ENCODE measurements at places on chromosomes 7 and 10.

DNA sequence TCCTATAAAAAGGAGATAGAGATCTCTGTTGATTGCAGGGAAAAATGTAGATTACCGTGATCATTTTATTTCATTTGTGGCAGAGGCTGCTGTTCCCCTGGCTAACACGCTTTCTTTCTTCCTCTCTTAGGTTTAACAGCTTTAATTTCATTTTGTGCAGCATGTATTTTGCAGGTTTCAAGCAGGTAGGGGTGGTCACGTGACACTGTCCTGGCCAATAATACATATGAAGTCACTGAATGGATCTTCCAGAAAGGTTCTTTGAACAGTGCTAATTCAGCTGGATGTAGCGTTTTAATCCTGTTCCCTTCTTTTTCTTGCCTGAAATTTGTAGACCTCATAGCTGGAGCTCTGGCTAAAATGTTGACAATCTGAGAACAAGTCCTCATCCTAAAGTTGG, 3.6 kb upstream of the EPHB6 start:
- no peak for DNase-seq

DNA sequence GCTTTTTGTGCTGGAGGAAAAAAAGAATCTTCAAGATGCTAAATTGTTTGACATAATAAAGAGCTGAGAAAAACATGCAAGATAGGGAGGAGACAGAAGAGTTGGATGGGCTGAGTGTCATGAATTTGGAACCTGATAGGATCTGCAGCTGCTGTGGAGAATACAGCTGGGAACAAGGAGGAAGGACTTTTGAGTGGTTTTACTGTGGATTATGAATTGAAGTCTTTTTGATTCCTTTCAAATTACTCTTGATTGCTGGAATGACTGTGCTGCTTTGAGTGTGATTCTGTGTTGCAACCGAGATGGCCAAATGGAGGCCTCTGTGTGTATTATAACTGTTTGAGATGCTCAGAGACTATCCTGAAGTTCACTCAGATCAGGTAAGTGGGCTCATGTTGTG, 4.0 kb downstream of the EFCAB10 start:
- no peak for DNase-seq

- no peak for DNase-seq
These were observed 40.1 kb downstream of the LAMB1 start for GRCh38 chr7:107962817-107963216.

DNA sequence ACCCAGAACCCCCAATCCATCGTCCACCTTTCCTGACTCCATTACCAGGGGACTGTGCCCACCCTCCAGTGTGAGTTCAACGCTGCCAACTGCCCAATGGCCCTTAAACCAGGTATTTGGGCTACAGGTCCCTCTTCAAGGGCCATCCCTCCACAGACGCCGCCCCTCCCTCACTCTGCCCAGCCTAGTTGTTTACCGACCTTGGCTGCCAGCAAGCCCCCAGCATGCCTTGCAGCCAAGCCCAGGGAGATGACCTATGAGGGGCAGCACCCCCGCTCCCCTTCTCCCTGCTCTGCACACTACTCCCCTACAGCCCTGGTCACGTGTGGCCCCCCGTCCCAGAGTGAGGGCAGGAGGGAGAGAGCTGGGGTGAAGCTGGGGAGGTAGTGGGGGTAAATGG, 147.3 kb downstream of the GRID1 start:
- no peak for DNase-seq

- DNase-seq = no peak
These were observed 75.9 kb downstream of the SHOC2 start for GRCh38 chr10:110995301-110995700.

GRCh38 chr10:79979976-79980687, 31.2 kb upstream of the SFTPD start:
- DNase-seq = no peak

DNA sequence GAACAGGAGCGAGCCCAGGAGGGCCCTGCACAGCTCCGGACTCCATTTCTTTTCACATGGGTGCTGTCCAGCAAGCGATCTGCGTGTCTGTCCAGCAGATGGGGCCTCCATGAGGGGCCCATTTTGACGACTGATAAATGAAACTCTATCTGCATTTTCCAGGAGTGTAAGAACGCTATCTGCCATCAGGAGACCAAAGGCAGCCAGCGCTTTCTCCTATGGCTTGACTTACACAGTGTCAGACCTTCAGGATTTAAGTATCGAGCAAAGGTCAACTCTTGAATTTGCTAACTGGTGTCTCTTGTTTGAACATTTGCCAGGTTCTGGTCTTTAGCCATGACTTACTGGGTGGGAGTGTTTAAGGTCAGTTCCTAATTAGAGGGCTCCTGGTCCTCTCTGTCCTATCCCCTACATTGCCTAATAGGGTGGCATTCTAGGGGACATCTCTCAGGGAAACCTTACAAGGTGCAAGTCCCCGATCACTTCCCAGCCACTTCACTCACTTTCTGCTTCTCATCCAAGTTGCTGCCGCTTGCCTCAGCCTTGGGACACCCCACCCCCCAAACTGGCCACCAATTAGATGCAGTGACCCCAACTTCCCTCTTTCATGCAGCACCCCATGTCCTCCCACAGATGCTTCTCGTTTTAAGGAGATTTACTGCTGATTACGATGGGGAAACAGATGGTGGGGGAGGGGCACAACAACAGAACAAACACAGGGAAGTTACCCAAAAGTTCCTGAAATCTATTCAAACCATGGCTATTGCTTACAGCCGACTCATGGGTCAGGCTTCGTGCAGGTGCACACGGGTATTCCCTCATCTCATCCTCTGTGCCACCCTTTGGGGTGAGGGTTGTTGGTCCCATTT, 20.0 kb downstream of the VSIR start:
- no peak for DNase-seq

- DNase-seq = no peak
These were observed 124.6 kb upstream of the LANCL2 start for GRCh38 chr7:55240418-55241142.

GRCh38 chr7:105316578-105317344, 72.0 kb downstream of the SRPK2 start:
- no peak for DNase-seq

GRCh38 chr7:130151591-130152492, 53.4 kb downstream of the TMEM209 start:
- no peak for DNase-seq

- no peak for DNase-seq
These were observed 28.1 kb upstream of the GPR22 start for GRCh38 chr7:107441581-107442422.

GRCh38 chr10:69345402-69345801, 67.1 kb downstream of the HK1 start:
- DNase-seq = no peak

GRCh38 chr10:96672481-96673175, 47.7 kb downstream of the PIK3AP1 start:
- no peak for DNase-seq

GRCh38 chr10:90988802-90989201, 67.9 kb upstream of the ANKRD1 start:
- DNase-seq = no peak

GRCh38 chr10:69883310-69884023, 81.8 kb downstream of the COL13A1 start:
- no peak for DNase-seq

DNA sequence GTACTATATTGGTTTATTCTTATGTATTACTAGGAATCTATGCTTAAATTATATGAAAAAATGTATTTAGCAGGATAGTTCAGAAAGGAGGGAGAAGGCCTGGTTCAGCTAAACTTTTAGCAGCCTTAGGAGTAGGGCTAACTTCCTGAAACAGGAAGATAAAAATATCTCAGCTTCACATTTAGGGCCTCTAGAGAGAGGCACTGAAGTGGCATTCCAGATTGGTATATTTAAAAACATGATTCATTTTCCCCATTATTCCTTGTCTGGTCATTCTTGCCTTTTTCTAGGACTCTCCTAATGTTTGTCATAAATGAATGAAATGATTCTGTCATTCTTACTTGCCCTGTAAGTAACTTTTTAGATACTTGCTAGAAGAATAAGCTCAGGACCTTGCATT, 63.0 kb upstream of the CYP26C1 start:
- no peak for DNase-seq

- no peak for DNase-seq
These were observed 2.6 kb downstream of the ZNF775 start for GRCh38 chr7:150381785-150382122.

DNA sequence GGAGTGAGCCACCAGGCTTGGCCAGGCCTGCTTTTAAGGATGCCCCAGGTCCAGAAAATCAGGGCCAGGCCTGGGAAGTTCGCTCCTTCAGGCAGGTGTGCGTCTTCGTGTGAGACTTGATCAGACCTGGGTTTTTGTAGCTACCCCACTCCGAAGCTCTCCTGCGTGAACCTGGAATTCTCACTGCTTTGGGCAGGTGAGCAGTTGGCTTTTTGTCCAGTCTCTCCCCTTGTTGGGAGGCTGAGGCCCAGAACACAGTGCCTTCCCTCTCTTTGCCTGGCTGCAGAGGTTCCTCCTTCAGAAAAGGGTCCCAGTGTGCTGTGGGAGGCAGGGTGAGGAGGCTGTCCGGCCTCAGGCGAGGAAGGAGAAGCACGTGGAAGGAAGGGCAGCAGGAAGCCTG, 27.3 kb downstream of the ZNF783 start:
- no peak for DNase-seq

- DNase-seq = no peak
These were observed 90.5 kb upstream of the CSTF2T start for GRCh38 chr10:51789903-51790302.

- no peak for DNase-seq
These were observed 53.6 kb downstream of the KMT2C start for GRCh38 chr7:152382244-152382643.

DNA sequence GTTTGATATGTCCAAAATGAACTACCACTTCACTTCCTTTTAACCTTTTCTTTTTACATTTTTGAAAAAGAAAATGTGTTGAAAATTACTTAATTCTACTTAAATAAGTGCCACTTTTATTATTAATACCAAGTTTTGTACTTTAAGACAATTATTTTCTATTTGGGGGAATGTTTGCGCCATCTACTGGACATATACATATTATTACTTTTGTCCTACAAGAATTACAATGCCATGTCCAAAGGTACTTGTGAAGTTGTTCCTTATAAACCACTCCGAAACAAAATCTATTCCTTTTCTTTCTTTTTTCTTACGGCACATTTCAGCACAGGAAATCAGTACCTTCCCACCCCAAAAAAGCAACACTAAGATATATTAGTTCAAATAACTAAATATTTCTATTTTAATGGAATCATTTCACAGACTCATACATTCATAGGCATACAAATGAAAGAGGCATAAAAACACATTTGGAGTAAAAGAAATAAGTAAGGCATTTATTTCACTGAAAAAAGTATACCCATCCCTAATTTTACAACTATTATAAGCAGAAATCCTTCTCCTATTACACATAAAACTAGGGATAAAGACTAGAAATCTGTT, 169.9 kb downstream of the RNF133 start:
- DNase-seq = no peak

DNA sequence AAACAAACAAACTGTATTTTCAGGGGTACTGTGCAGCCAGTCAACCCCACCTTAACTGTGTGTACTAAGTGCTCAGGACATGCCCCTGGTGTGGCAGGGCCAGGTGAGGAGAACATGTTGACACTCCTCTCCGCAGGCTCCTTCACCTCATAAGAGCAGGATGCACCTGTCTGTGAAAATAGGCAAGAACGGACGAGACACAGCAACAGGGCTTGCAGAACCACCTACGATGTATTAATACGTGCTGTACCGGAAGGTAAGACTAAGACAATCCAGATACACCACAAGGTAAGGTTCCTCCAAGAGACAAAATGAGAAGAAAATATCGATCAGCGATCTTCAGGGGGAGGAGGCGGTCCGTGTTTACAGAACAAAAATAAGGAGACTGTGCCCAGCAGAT, 65.8 kb upstream of the CAMK2B start:
- no peak for DNase-seq

DNA sequence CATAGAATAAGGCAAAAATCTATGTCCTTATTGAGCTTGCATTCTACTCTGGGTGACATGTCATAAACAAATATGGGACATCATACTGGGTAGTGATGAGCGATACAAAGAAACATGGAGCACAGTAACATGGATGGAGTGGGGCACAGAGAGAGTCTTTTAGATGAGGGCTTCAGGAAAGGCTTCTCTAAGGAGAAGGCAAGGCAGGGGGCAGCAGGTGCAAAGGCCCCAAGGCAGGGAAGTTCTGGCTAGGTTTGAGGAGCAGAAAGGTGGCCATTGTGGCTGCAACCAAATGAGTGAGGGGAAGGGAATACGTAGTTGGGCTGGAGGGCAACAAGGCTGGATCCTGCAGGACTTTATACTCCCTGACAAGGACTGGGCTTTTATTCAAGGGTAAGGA, 211.4 kb downstream of the HERPUD2 start:
- DNase-seq = no peak

- no peak for DNase-seq
These were observed 1.3 kb upstream of the HOXA5 start for GRCh38 chr7:27144781-27145164.

DNA sequence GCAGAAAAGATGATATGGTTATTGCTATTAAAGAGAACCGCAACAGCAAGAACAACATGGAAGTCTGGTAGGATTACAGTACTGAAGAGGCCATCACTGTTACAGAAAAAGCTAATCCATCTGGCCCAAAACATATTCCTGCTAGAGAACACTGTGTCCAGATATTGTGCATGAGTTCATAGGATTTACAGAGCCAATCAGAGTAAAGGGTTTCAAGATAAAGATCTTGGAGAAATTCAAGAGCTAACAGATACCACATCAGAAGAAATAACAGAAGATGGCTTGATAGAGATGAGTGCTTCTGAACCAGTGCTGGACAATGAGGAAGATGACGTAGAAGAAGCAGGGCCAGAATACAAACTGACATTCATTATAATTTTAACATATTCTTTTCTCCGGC, 58.7 kb downstream of the MINDY3 start:
- no peak for DNase-seq

DNA sequence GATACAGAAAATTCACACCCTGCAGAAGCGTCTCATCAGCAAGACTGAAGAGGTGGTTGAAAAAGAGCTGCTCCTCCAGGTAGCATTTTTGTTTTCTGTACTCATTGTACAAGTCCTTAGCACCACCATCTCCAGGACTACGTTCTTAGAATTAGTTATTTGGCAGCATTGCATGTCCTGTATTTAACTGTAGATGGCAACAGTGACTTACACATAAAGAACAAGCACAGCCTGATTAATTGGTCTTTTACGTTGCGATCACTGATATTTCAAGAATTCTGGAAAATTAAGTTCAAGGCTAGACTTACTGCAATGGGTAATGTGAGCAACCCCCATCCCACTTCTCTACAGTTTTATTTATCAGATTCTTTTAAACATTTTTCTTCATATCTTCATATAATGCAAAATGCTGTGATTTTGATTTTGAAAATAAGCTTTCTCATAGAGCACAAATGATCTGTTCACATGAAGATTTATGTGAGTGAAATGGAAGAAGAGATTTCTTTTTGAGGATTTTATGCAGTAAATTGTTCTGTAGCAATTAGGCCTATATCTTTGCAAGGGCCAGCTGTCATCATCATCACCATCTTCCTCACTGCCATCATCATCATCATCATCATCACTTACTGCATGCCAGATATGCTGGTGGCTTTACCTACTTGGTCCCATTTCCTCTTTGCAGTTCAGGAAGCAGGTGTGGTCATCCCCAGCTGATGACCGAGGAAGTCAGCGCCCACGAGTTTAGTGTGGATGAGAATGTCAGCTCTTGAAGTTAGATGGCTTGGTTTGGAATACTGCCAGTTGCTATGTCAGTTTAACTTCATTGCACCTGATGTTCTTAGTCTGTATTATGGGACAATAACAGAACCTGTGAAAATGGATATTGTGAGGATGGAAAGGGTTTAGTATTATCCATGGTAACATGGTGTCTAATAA, 53.4 kb downstream of the CFAP58 start:
- DNase-seq = no peak
